ENCODE measurements at places on chromosomes 2 and 18. TPM values are rescaled to one million over a fixed set of nuclear protein-coding genes. Genes with fewer than 3 reads are reported as not detected.

The COL4A4 gene
- 0.76 TPM for polyA plus RNA-seq

The VWA3B gene
- polyA plus RNA-seq, result not detected

The OBSL1 gene
- polyA plus RNA-seq, result 15.2 TPM

The CFAP210 gene
- polyA plus RNA-seq, result not detected

The REG3A gene
- not detected for polyA plus RNA-seq
